KG1 (cell line): ENCODE measurements at places on chromosomes 4 and X.

GRCh38 chr4:138181287-138181686 is 60.9 kb downstream of the SLC7A11 start:
- DNase-seq, result no peak

DNA sequence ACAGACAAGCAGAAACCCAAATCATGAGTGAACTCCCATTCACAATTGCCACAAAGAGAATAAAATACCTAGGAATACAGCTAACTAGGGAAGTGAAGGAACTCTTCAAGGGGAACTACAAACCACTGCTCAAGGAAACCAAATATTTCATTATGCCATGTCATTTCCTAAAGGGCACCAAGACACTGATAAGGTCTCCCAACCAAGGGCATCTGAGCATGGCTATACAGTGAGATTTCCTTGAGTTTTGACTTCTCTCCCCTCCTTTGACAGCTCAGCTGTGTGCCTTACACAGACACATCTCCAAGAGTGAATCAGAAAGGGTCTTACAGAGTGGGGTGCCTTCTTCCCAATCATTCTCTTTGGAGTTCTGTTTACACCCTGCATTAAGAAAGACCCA is 40.4 kb downstream of the PCDH7 start:
- DNase-seq, result no peak

DNA sequence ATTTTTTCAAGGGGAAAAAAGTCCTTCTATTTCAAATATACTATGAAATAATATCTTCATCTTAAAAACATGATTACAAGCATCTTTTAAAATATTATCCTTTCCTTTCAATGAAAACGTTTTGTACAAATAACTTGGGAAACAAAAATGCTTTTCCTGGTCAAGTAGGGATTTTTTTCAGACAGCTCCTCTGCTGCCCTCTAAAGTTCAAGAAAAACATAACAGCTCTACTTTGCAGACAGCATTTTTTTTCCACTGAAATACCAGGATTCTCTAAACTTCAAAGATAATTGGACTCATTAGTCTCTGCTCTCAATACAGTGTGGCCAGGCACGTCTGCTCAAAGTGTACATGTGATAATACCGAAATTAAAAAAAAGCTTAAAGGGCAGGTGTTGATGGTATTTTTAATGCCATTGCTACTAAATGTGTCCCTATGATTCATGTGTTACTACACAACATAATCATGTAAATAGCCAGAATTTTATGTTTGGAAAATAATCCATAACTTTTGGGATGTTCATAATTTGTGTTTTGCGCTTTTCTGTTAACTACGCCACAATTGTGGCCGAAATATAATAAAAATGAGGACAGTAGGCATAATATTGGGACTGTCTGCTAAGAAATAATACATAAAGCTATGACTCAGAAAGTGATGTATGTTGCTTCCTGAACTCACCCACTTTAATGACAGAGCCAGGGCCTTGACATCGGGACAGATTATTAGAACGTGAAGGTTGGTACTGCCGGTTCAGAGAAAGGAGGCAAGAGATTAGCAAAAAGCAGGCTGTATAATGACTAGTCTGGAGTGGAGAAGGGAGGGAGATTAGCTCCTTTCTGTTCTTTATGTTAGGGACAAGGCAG is 478.9 kb downstream of the KCNIP4 start:
- DNase-seq, result peak; percentile 1

DNA sequence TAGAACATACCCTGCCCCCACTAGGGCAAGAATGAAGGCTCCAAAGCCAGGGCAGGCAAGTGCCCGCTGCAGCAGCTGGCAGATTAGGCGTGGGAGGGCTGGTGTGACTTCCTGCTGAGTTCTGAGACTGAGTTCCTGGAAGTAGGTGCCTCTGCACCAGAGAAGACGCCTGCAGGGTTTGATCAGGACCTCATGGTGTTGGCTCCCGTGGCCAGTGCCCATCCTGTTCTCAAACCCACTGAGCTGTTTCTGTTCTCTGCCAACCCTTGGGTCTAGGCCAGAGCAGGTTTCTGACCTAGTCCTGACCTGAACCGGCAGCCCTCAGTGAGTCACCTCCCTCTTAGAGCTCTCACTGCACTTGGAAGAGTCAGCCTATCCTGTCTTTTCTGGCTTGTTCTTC is 220.7 kb downstream of the HS6ST2 start:
- DNase-seq, result peak; percentile 8

- DNase-seq, result no peak
These were observed 4.9 kb upstream of the ZNF630 start for GRCh38 chrX:48076343-48076742.

DNA sequence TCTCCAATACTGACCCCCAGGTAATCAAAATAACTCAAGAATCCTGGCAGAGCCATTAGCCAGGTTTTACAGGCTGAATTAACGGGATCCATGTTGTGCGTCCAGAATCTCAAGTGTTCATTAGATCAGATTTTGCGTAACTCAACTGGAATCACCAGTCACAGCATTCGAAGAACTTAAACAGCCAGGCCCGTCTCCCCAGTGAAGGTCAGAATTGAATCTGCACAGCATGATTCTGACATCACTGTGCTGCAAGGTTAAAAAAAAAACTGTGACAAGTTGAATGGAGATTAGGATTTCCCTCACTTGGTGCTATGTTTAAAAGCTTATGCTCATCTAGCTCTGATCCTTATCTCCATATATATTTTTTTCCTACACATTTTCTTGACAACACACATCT is 96.1 kb downstream of the ANOS1 start:
- no peak for DNase-seq

DNA sequence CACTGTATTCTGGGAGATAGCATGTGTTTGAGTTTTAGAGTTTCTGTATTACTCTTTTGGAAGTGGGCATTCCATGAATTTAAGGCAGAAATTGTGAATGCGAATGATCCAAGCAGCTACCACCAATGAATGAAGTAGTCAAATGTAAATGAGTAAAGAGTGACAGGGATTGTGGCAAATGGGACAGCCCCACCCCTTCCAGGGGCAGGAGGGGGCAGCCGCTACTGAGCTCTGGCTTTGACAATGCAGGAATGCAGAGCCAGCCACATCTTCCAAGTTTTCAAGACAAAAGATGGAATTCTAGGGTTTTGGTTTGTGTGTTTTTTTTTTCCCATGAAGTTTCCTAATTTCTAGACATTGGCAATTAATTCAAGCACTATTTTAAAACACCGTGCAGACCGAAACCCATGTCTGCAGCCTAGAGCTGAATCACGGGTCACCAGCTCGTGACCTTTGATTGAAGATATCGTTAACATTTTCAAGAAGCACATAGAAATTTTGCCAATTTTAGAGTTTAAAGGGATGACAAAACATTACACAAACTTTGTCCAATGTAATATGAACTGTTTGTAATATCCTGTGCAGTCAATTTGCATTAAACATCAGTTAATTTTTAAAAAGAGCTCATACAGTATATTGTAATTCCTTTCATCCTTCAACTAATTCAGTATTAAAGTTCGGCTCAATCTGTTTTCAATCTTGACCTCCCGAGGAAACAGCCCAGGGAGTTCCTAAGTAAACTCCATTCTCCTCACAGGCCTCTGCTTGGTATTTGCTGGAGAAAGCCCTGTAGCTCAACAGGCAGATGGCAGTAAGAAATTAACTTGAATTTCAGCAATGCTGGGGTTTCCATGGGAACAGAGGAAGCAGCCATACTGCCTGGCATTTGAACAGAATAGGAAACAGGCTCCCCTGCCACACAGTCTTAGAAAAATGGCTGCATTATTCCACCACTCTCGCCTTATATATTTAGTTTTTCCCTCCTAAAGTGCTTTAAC is 83.4 kb downstream of the UCHL1 start:
- DNase-seq, result no peak

GRCh38 chr4:159946983-159947615 is 844.2 kb downstream of the RAPGEF2 start:
- no peak for DNase-seq

GRCh38 chr4:126986828-126987227 is 645.9 kb upstream of the INTU start:
- no peak for DNase-seq

DNA sequence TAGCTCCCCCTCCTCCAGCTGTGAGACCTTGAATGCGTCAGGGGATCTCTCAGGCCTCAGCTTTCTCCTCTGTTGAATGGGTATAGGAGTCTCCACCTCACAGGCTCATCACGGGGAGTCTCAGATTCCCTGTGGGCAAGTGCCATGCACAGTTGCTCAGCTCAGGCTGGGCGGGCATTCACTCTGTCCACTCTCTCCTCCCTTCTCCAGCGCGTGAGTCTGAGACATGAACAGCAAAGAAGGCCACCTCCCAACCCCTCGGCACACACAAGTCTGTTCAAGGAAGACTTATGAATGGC is 60.0 kb downstream of the HTRA3 start:
- DNase-seq, result no peak

- no peak for DNase-seq
These were observed 7.9 kb upstream of the PPP3CA start for GRCh38 chr4:101355246-101355645.

DNA sequence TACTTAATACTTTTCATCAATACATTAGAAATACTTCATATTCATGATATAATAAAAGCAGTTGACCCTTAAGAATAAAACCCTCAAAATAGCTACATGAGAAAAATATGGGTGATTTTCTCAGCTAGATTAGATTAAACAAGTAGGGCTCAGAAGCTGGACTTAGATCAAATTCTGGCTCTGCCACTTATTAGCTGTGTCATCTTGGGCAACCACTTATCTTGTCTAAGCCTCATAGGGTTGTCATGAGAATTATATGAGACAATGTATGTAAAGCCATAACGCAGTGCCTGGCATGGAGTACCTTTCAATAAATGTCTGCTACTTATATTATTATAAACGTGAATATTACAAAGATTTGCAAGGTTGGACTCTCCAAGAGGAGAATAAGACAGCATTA is 84.3 kb upstream of the PGRMC2 start:
- no peak for DNase-seq

GRCh38 chrX:8306291-8306925 is 135.3 kb upstream of the VCX2 start:
- DNase-seq, result no peak
